ENCODE measurements at places on chromosomes 7 and 10.
A peak's percentile ranks its signal among the peaks of the same experiment; 100 is the strongest.

- DNase-seq, result no peak
Measured at GRCh38 chr10:124728830-124729661, 15.1 kb downstream of the FAM53B start.

- DNase-seq, result no peak
Measured at GRCh38 chr10:22433875-22434274, 88.6 kb downstream of the SPAG6 start.

DNA sequence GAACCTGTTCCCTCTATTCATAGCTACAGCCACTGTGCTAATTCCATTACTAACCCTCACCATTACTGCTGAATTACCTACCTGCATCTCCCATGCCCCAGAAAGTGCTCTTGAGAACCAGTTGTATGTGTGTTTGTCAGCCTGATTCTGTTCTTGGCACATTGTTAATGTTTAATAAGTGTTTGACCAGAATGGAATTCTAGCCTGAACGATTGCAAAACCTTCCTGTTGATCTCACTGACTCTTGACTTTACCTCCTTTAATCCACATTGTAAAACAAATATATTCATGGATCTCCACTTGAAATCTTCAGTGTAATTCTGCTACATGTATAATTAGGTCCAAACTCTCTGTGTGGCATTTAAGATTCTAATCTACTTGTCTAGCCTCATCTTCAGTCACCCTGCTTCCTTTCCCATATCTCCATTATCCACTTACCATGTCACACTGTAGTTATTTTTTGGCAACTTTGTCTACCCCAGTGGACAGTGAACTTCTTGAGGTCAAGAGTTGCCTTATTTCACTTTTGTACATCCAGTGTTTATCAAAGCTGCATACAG is 4.9 kb downstream of the ZNF277 start:
- no peak for DNase-seq

DNA sequence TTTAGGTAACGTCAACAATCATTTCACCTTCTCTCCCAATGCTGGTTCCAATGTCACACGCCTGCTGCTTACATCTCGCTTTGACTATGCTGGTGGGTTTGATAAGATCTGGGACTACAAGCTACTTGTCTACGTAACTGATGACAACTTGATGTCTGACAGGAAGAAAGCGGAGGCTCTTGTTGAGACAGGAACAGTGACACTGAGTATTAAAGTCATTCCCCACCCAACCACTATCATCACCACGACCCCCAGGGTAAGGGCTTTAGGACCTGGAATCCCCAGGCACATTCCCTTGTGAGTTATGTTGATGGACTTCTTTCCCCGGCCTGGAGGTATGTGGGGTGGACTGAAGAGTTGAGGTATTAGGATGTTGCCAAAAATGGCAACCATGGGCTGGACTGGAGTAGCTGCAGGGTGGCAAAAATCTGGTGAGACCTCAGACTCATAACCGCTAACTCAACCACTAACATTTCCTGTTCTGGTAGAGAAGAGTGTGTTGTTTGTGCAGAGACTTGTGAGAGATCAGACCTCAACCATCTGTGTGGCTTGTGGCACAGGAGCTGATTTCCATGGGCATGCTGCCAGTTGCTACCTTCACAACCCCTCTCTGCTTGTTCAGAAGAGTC is 59.2 kb downstream of the CDHR3 start:
- DNase-seq, result peak; percentile 48

GRCh38 chr7:45711161-45711490 is 137.0 kb downstream of the ADCY1 start:
- no peak for DNase-seq

DNA sequence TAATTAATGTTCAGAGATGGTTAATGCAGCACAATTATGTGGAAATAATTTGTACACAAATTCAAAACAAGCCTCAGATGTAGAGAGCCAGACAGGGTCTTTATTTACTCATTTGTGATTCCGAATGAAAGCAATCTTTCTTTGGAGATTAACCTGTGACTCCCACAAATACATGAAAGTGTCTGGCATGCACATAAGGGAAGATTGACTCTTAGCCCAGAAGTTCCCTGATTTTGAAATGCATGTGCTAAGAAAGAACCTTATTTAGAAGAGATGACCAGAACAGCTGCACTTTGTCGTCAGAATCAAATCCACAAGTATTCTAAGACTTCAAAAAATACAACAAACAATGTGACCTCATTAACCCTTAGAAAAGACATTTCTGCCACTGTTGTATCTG is 45.1 kb downstream of the RNLS start:
- DNase-seq, result no peak

DNA sequence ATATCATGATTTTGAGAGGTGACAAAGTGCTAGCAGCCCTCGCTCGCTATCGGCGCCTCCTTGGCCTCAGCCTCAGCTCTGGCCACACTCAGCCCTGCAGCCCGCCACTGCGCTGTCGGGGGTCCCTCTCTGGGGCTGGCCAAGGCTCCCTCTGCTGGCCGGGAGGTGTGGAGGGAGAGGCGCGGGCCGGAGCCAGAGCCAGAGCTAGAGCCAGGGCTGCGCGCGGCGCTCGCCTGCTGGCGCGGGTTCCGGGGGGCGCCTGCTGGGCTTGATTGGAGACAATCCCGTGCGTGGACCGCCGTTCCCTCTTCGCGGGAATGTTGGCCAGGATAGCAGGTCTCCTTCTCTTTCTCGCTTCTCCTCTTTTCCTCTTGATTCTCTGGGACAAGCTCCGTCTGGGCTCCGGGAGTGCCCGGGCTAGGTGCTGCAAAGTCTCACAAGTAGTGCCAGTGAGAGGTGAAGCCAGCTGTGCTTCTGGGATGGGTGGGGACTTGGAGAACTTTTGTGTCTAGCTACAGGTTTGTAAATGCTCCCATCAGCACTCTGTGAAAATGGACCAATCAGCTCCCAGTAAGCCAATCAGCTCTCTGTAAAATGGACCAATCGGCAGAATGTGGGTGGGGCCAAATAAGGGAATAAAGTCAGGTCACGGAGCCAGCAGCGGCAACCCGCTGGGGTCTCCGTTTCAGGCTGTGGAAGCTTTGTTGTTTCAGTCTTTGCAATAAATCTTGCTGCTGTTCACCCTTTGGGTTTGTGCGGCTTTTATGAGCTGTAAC is 43.4 kb upstream of the ELMO1 start:
- no peak for DNase-seq

- DNase-seq, result no peak
Measured at GRCh38 chr7:55052741-55053427, 34.1 kb downstream of the EGFR start.

DNA sequence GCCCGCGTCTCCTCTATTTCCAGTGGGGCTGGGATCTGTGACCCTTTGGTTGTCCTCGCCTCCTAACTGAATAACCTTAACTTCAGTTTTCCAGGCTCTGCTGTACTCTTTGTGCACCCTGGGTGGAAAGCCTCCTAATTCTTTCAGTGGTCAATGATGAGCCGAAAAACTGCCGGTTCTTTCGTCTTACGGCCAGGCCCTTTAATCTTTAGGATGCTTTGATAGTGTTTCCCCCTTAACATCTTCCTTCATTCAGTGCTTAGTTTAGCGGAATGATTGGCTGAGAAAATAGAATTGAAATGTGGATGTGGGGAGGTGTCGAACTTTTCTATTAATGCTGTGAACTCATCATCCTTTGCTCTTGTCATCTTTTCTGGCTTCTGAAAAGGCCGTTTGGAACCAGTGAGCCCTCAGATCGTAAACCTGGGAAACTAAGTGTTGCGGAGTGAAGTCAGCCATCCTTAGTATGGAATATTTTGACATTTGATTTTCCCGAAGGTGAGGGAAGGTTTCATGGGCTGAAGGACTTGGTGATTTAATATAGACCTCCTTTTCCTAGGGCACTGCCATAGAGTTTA is 847 bp downstream of the GARS1 start:
- DNase-seq, result peak; percentile 6

DNA sequence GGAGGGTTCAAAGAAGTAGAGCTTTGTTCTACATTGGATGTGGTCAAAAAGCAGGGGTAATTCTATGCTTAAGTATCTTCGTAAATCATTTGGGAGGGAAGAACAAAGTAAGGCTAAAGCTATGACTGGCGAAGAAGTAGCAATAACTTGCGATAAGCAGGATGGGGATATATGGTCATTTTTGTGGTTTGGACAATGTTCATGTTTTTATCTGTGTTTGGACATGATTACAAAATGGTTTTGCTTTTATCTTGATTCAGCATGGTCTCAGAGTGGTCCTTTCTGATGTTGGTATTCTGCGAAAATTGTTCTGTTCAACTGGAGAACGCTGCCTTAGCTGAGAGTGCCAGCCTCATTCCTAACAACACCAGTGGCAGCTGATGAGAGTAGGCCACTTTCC is 208.8 kb downstream of the SEMA3A start:
- DNase-seq, result no peak

DNA sequence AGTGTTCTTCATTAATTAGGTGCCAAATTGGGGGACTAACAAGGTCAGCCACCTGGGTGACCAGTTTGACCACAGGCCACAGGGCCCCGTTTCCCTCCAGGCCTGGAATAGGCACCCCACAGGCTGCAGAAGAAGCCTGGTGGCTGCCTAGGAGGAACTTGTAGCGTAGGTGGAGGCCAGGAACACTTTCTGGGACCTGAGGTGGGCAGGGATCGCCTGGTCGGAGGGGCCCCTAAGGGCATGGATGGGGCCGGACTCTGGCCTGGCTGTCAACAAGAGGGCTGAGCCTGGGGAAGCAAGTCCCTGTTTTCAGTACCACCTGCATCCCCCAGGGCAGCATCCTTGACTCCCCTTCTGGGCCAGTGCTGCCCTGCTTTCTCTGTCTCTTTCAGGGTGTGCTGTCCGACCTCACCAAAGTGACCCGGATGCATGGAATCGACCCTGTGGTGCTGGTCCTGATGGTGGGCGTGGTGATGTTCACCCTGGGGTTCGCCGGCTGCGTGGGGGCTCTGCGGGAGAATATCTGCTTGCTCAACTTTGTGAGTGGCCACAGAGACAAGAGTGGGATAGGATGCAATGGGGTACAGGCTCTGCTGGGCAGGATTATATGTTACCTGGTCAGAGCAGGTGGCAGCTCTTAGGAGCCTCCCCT is 30.7 kb upstream of the SH2D4B start:
- DNase-seq, result no peak

DNA sequence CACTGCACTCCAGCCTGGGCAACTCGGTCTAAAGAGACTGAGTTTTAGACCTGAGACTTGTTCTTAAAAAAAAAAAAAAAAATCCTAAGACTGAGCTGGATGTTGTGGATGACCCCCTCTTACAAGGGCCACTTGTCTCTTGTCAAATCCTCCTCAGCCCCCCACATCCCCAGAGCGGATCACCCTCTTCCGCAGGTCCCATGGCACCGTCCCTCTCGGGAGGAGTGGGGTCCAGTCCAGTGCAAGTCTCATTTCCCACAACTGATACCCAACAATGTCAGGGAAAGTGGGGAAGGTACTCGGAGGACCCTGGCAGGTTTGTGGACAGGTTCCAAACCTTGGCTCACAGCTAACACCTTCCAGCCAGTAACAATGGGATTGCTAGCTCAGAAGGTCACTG is 100.3 kb downstream of the ELFN1 start:
- no peak for DNase-seq

GRCh38 chr10:61463035-61463909 is 10.1 kb upstream of the TMEM26 start:
- DNase-seq, result no peak

GRCh38 chr7:24702755-24703154 is 54.5 kb downstream of the GSDME start:
- DNase-seq, result no peak

DNA sequence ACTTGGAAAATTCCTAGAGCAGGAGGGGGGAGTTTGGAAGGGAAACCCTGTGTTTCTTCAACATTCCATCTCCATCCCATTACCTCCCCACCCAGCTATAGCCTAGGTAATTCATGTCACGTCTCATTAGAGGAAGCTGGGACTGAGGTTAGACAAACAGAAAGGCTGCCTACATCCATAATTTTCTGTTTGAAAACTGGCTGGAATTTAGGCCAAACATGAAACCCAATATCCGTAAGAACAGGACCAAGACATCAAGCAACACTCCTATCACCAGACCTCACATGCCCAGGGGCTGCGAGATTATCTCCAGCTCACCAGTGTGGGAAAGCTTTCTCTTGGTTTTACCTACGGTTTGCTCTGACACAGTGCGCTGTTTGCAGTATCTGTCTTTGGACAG is 316.3 kb downstream of the FRMD4A start:
- DNase-seq, result no peak

DNA sequence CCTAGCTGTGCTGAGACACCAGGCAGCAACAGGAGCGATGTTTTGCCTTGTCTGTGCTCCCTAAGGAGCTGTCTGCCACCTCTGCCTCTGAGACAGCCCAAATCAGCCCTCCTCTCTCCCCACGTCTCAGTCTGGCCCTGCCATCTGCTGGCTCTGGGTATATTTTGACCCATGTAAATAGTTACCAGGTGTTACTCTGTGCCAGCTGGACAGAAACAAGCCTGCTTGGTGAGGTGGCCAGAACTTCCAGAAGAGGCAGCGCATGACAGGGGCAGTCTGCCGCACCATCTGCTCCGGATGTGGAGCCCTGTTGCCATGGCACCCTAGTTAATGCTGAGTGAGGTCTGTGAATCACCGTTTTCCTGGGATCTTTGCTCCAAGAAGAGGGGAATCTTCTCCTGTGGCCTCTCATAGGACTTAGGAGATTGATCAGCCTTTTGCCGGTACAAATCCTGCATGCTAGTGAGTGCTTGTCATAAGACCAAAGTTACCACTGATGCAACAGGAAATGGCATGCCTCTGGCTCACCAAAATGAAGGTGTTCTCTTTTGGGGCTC is 31.8 kb downstream of the GSTO2 start:
- DNase-seq, result no peak

DNA sequence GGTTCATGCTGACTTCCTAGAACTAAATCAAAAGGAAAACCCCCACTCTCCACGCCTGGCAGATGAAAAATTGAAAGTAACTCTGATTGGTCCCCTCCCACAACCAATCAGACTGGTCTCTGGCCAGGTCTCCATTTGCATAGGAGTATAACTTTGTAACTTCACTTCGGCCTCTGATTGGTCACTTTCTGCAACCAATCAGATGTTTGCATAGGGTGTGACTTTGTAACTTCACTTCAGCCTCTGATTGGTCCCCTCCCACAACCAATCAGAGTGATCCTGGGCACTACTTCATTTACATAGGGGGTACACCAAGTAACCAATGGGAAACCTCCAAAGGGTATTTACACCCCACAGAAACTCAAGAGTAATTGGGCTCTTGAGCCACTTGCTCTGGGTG is 306.6 kb upstream of the PFKP start:
- no peak for DNase-seq

GRCh38 chr10:120734483-120735078 is 116.6 kb upstream of the WDR11 start:
- no peak for DNase-seq

DNA sequence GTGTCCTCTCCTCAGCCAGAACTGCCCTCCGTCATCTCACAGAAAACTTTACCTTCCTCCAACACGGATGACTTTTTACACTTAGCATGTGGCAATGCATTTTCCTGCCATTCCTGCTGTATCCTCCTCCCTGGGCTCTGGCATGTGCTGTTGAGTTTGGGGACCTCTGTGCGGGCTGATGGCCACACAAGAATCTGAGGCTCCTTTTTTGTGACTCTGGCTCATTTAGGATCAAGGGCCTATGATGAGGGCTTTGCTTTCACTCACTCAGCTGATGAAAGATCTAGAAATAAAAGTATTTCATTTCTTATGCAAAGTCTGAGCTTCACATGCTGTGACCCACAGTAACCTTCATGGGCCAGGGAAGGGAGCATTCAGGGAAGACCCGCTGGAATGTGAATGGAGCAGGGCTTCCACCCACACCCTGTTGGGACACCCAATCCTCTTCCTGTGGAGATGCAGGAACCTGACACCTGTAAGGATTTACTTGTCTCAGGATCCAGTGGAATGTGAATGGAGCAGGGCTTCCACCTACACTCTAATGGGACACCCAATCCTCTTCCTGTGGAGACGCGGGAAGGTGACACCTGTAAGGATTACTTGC is 500.3 kb upstream of the MKI67 start:
- DNase-seq, result no peak
